ENCODE measurements at places on chromosomes 11 and 22.

GRCh38 chr22:47757741-47758140 is 995.3 kb downstream of the TBC1D22A start:
- no peak for DNase-seq

GRCh38 chr11:117950301-117950700 is 21.1 kb upstream of the TMPRSS13 start:
- DNase-seq, result peak; percentile 71

DNA sequence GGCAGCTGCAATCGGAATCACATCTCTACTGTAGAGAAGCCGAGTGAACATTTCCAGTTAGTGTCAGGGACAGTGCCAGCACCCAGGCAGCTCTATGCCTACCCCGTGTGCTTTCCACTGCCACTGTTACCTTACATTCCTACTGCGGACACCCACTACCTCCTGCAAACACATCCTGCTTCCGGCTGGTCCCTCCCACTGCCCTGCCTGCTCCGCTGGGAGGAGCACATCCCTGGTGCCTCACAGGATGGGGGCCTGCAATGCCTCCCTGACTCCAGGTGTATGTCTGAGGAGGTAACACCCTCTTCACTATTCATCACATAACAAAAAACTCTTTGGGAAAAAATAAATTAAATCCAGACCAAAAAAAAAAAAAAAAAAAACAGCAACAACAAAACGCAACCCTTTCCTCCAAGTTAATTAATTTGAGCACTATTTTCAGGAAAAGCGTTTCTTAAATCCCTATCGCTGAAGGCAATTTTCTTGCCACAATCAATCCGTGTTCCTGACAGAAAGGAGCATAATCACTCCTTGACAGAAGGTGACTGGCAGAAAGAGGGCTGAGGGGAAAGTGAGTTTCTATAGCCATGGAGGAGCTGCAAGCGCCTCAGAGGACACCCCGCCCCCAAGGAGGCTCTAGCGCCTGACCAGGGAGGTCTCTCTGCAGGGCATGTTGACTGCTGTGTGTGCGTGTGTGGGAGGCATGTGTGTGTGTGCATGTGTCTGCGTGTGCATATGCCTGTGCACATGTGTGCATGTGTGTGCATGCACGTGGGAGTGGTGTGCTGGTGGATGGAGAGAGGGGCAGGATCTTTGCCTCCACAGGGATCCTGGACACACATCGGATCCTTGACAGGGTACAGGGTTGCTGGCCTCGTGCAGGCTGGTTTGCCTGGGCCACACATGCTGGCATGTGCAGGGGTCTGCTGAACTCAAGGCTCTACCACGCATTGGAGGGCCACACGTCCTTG is 134.8 kb upstream of the NTM start:
- no peak for DNase-seq

DNA sequence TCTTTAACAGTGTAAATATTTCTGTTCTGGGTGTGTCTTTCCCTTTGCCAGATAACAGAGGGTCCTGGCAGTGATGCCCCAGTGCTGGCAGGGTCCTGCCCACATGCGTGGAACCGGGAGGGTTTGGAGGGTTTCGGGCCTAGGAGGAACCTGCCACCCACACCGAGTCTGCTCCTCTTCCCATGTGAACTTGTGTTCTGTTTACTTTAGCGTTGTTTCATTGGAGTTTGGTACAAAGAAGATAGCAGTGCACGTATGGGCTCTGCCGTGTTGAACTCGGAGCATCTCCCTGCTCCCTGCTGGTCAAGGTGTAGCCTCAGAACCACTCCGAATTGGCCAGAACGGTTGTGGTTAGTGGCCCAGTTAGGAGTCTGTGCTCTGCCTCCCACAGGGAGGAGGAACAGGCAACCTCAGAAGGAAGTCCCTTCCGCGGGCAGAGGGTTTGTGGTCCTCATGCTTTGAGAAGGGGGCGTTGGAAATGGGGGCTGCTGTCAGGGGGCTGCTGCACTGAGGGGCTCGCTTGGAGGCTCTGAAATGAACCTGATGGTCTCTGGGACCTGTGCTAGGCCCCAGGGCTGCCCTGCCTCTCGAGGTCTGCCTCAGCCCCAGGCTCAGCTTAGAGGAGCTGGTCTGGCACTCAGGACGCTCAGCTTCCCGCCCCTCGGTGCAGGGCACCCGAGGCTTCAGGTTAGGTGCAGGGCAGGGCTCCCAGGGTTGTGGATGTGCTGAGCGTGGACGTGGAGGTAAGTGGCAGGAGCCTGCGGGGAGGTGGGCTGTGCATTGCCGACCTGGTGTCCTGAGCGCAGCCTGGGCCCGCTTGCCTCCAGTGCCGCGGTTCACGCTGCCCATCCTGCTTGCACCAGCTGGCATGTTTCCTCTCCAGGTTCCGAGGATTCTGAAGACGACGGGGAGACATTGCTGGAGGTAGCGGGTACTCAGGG is 10.4 kb downstream of the PHRF1 start:
- DNase-seq, result no peak

GRCh38 chr22:30205281-30206115 is 41.1 kb downstream of the LIF start:
- DNase-seq, result no peak

DNA sequence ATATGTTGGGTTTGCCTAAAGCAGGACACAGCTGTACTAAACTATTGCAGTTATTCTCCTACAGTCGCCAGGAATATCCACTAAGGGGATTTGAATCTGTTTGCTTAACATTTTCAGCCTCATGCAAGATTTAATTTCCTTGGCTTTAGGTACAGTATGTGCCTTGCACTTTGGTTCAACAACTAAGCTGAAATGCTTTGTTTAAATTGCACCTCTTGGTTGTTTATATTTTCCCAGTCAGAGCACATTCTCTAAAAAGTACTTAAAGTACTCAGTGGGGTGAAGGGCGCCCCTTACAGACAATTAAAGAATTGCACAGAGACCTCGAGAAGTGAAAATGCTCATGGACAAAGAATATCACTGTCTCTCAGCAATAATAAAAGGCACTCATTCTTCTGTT is 107.8 kb upstream of the MTNR1B start:
- no peak for DNase-seq

DNA sequence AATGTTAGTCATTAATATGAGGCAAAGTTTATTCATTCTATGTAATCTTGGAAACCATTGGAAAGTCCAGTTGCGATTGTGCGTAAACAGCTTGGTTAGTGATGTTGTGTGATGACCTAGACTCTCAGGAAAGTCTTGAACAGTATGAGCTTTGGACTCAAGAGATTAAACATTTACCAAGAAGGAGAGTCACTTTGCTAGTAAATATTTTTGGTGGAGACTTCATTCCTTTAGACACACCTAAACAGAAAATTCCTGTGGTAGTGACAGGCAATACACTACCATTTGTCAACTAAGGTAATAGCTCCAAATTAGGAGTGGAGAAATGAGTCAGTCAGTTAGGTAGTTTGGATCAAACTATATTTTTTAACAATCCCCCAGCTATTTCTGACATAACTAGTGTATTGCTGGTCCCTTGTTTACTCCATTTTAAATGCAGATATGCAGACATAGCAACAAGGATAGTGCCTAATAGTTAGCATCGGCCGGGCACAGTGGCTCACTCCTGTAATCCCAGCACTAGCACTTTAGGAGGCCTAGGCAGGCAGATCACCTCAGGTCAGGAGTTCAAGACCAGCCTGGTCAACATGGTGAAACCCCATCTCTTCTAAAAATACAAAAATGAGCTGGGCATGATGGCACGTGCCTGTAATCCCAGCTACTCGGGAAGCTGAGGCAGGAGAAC is 89.3 kb downstream of the ARHGAP42 start:
- no peak for DNase-seq

DNA sequence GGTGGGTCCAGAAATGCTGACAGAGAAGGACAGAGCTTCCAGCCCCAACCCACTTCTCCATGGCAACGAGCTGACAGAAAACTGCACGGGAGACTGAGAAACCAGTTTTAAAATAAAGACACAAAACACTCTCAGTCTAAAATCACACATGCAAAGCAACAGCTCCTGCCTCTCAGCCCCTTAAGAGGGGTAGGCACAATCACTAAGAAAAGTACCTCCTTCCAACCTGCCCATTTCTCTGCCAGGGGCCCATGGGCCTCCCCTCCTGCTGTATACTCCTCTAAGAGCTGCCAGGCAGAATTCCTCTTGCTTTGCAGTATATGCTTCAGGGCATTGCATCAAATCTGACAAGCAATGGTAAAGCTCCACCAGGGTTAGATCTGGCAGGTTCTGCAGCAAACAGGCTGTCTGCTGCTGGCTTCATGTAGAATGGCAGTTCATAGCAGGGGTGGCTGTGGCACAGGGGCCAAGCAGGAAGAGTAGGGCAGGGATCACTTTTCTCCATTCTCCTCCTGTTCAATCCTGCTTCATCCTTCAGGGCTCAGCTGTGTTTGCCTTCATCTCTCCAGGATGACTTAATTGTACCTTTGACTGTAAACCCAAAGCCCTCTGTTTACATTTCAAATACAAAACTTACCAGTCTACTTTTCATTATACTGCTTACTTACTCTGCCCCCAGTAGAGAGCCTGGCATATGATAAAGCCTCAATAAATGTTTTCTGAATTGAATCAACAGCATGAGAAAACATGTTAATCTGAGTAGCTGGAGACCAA is 77.7 kb downstream of the KCNC1 start:
- DNase-seq, result no peak

DNA sequence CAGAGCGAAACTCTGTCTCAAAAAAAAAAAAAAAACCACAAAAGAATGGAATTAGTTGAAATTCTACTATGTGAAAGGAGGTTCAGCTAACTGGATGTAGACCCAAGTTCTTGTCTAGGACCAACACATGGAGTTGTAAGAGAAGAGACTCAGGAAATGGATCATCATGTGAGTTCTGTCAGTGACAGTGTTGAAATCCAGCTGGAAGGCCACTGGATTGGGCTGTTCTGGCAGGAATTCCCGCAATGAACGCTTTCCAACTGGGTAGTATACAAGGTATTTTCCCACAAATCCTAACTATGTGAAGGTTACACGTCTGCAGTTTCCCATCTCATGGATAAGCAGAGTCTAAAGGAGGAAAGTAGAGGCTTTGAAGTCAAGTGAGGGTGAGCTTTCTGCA is 151.2 kb downstream of the MAML2 start:
- no peak for DNase-seq

DNA sequence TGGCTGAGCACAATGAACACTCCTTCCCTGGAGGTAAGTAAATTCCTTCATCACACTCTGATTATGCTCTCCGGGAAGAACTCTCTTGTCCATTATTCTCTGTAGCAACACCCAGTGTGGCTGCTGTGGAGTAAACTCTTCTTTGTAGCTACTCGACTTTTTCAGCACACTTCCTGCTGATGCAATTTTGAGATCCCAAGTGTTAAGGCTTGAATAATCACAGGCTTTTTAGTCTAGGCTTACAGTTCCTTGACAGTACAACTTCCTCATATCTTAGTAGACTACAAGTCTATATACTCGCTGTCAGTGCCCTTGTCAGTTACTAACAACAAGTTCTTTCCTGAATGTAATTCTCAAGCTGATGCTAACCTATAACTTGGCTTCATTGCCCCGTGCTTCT is 301.8 kb upstream of the API5 start:
- DNase-seq, result no peak

DNA sequence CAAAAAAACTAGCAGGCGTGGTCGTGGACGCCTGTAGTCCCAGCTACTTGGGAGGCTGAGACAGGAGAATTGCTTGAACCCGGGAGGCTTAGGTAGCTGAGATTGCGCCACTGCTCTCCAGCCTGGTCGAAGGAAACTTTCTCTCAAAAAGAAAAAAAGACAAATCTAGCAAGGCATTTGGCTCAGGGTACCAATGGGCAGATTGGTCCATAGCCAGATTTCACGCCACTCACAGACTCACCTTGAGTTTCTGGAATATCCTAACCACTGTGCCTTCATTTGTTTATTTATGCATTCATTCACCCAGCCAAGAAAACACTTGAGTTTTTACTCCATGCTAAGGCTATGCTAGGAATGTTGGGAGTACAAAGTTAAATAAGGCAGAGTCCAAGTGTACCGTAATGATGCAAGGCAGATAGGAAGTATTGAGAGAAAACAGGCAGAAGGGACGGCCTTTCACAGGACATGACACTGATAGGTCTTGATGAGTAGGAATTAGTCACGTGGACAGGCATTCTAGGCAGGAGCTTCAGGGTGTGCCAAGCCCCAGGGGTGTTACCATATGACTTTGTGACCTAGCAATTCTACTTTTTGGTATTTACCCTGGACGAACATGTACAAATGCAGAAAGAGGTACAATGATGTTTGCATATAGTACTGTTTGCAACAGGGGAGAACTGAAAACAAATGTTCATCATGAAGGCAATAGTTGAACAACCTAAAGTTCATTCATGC is 3.0 kb upstream of the PACSIN3 start:
- DNase-seq, result no peak

GRCh38 chr11:124669193-124669592 is 4.3 kb downstream of the SIAE start:
- DNase-seq, result peak; percentile 28

GRCh38 chr11:82872377-82873150 is 27.7 kb downstream of the PRCP start:
- DNase-seq, result no peak

GRCh38 chr22:36493690-36494110 is 12.3 kb upstream of the TXN2 start:
- no peak for DNase-seq

DNA sequence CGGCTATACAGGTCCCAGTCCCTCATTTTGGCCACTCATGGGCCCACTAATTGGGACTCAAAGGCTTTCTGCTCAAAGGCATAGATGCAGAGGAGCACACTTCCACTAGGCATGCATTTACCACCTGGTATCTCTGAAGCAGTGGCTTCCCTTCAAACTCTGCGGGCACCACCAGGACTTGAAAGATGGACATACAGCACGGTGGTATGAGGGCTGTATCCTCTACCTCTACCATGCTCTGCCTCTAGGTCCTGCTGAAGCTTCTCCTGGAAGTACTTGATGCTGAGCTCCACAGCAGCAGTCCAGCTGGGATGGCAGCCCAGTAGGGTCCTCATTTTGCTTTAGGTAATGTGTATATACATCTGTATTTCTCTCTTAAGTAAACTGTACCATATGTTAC is 49.9 kb downstream of the RAB6A start:
- no peak for DNase-seq

DNA sequence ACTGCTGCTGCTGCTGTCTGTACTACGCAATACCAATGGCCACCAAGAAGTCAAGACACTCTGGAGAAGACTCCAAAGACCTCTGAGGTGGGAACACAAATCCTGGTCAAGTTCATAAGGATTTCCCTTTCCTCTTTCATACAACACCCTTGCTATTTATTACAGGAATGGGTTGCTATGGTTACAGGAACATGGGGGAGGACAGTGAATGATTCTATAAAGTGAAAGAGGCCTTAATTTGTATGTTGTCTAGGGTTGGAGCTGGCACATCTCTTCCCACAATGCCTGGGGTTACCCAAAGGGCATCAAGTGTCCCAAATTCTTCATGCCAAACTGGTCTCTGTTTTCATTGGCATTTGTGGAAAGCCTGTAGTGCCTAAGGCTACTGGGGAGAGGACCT is 11.4 kb upstream of the SEC14L3 start:
- no peak for DNase-seq

DNA sequence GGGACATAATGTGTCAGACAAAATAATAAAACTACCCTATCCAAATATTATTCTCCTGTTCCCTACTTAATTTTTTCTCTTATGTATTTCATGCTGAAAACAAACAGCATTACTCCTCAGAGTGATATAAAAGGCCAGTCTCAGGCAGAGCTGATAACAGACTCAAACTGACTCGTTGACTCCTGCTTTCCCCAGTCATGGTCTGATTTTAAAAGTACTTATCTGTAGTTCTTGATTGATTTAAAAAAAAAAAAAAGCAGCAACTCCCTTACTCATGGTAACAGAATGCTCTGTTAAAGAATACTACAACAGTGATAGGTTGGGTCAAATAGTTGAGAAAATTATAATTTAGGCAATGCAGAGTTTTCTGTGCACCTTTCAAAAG is 90.3 kb upstream of the BARX2 start:
- DNase-seq, result no peak
